ENCODE measurements at places on chromosomes 1 and 21.

DNA sequence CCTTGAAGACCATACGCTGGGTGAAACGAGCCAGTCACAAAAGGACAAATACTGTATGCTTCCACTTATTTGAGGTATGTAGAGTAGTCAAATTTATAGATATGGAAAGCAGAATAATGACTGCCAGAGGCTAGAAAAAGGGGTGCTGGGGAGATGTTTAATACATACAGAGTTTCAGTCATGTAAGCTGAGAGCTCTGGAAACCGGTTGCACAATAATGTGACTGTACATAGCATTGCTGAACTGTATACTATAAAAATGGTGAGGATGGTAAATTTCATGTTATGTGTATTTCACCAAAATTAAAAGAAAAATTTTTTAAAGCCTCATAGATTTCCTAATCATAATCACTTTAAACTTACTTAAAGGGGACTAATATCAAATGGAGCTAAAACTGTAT, 110.8 kb downstream of the ZZZ3 start:
- DNase-seq, result no peak
- H3K27me3 ChIP-seq, result no peaks in the 10 kb centered on the region
- peaks cover 4% of the 10 kb centered on the region for H3K36me3 ChIP-seq
- no peak overlapping the region for H3K27ac ChIP-seq
- no peak overlapping the region for H3K4me3 ChIP-seq
- H3K4me1 ChIP-seq, result no peaks in the 10 kb centered on the region

DNA sequence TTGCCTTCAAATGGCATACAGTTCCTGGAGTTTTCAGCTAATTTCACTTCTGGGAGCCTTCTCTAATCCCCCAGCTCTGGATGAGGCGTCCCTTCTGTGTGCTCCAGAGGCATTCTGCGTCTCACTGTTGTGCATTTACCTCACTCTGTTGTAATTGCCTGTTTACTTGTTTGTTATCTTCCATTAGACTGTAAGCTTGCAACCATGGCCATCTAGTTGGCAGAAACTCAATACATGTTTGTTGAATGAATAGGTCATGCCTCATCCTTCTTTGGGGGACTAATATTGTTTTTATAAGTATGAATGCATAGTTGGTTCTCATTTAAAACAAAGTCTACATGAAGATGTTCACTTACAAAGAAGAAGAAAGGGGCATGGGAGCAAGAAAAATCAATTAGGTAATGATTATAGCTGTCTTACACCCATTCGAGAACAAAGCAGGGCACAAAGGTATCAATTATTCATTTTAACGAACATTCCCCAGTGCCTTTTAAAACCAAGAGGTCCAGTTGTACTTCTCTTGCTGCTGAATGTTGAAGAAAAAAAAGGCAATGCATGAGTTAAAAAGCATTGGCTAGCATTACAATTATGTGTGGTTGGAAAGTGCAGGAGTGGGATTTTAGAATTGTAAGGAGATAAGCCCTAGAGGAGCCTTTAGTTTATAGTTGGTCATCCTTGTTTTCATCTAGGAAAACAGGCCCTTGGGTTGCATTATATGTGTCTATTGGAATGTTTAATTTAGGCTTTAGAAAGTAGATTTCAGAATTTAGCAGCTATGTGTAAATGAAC, 6.0 kb downstream of the RGL1 start:
- no peaks in the 10 kb centered on the region for H3K27me3 ChIP-seq
- H3K4me3 ChIP-seq, result no peak overlapping the region
- H3K36me3 ChIP-seq, result no peaks in the 10 kb centered on the region
- no peak for DNase-seq

DNA sequence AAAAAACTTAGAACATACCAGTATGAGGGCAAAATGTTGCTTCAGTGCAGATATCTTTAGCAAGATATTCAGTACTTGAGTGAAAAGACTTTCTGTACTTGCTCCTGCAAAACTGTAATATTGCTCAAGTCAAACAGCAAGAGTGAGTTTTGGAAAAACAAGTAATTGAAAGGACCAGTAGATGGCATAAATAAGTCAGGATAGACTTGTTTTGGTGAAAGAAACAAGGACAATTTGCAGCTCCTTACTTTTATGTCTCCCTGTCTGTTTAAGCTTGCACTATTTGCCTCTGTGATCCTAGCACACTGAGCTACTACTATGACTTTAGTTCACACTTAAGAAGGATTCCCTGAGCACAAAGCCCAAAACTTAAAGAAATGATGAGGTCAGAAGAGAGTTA, 39.1 kb downstream of the IFI44 start:
- no peak overlapping the region for H3K4me3 ChIP-seq
- no peaks in the 10 kb centered on the region for H3K27me3 ChIP-seq
- no peaks in the 10 kb centered on the region for H3K36me3 ChIP-seq
- H3K27ac ChIP-seq, result no peak overlapping the region
- DNase-seq, result no peak

- H3K4me1 ChIP-seq, result peaks cover 9% of the 10 kb centered on the region
- peak overlapping the region; percentile 86 for H3K27ac ChIP-seq
- DNase-seq, result peak; percentile 51
- peak overlapping the region; percentile 85 for H3K4me3 ChIP-seq
- no peaks in the 10 kb centered on the region for H3K27me3 ChIP-seq
- H3K36me3 ChIP-seq, result no peaks in the 10 kb centered on the region
These were observed 930 bp downstream of the CDC14A start for GRCh38 chr1:100353071-100353801.

- H3K27ac ChIP-seq, result peak overlapping the region; percentile 34
- DNase-seq, result no peak
- H3K36me3 ChIP-seq, result no peaks in the 10 kb centered on the region
- H3K4me1 ChIP-seq, result no peaks in the 10 kb centered on the region
These were observed 71.9 kb downstream of the PLA2G4A start for GRCh38 chr1:186900539-186901237.

- DNase-seq, result no peak
- H3K27me3 ChIP-seq, result no peaks in the 10 kb centered on the region
- H3K4me1 ChIP-seq, result no peaks in the 10 kb centered on the region
- no peaks in the 10 kb centered on the region for H3K36me3 ChIP-seq
These were observed 43.7 kb downstream of the ST7L start for GRCh38 chr1:112575154-112575804.

- H3K27ac ChIP-seq, result no peak overlapping the region
- no peaks in the 10 kb centered on the region for H3K4me1 ChIP-seq
- DNase-seq, result no peak
- no peaks in the 10 kb centered on the region for H3K36me3 ChIP-seq
These were observed 19.6 kb upstream of the SPAG17 start for GRCh38 chr1:118204648-118205047.

DNA sequence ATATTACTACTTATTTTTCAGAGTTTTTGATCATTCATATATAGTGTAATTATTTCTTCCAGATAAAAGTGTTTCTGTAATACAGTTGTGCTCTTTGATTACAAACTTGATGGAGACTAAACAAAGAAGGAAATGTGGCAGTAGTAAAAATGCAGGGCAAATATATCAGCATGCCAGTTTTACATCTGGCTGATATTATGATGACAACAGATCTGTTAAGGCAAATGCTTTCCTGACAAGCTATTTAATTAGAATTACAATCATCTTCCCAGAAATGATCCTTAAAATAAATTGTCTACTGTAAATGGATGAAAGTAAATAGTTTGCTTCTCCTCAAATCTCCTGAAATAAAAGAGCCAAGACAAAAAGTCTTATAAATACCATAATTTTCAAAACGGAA, 1659.8 kb downstream of the BRINP3 start:
- no peaks in the 10 kb centered on the region for H3K36me3 ChIP-seq
- no peaks in the 10 kb centered on the region for H3K27me3 ChIP-seq
- no peak overlapping the region for H3K4me3 ChIP-seq
- H3K27ac ChIP-seq, result no peak overlapping the region
- H3K4me1 ChIP-seq, result no peaks in the 10 kb centered on the region
- DNase-seq, result no peak

DNA sequence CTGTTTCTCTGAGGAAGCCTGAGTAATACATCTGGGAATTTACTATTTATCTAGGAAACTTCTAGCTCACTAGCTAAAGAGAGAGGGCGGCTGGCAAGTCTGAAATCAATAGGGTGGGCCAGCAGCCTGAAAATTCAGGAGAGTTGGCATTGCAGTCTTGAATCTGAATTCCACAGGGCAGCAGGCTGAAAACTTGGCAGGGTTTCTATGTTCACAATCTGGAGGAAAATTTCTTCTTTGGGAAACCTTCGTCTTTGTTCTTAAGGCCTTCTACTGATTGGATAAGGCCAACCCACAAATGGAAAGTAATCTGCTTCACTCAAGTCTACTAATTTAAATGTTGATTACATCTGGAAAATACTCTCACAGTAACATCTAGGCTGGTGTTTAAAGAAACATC, 101.0 kb upstream of the COG2 start:
- H3K27me3 ChIP-seq, result no peaks in the 10 kb centered on the region
- H3K36me3 ChIP-seq, result no peaks in the 10 kb centered on the region
- no peak overlapping the region for H3K27ac ChIP-seq
- DNase-seq, result no peak
- no peak overlapping the region for H3K4me3 ChIP-seq
- no peaks in the 10 kb centered on the region for H3K4me1 ChIP-seq

DNA sequence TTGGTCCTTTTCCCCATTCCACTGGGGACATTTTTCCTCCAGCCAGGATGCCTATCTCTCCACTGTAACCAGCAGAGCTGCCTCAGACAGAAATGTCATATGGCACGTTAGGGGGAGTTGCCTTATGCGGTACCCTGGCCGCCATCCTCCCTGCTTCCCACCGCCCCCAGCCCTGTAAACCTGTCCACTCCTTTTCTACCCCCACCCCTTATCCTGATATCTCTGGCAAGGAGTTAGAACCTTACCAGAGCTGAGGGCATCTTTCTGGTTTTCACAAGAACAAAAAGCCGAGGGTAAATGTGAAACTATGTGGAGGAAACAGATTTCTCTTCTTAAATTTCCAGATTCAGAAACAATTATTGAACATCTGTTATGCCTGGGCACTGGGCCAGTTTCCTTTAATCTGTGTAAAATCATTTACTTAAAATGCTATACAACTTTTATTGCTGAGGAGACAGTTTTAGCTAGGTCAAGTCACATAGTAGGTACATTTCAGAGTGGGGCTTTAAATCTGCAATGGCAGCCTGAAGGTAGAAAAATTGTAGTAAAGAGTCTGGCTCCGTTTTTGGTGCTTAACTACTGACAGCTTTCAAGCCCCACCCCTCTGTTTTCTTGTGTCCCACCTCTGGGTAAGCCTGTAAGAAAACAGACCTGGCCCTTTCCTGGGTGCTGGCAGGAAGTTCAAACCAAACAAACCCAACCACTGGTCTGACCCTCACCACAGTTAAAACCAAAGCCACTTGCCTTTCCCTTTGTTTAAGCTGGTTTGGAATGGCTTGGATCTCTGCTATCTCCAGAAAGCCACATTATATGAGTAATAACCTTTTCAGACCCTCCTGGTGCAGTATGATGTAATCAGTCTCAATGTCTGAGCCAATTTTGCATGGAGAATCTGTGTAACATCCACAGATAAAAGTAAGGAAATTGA, 319.0 kb downstream of the HHAT start:
- H3K27ac ChIP-seq, result no peak overlapping the region
- H3K27me3 ChIP-seq, result no peaks in the 10 kb centered on the region
- no peak overlapping the region for H3K4me3 ChIP-seq
- H3K4me1 ChIP-seq, result peaks cover 4% of the 10 kb centered on the region
- H3K36me3 ChIP-seq, result no peaks in the 10 kb centered on the region
- no peak for DNase-seq

DNA sequence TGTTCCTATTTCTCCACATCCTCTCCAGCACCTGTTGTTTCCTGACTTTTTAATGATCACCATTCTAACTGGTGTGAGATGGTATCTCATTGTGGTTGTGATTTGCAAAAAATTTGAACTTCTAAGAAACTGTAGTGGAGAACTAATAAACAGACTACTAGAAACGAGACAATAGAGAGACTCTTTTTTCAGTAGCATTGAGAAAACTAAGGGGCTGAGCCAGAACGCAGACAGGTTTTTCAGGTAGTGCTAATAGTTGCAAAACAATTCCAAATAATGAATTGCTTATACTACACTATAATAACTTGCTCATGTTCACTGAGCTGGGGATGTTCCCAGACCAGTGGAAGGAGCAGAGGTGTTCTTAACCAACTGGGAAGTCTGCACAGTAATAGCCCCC, 98.8 kb upstream of the DPH5 start:
- H3K4me3 ChIP-seq, result no peak overlapping the region
- no peaks in the 10 kb centered on the region for H3K4me1 ChIP-seq
- no peak for DNase-seq
- H3K27ac ChIP-seq, result no peak overlapping the region
- H3K36me3 ChIP-seq, result no peaks in the 10 kb centered on the region

DNA sequence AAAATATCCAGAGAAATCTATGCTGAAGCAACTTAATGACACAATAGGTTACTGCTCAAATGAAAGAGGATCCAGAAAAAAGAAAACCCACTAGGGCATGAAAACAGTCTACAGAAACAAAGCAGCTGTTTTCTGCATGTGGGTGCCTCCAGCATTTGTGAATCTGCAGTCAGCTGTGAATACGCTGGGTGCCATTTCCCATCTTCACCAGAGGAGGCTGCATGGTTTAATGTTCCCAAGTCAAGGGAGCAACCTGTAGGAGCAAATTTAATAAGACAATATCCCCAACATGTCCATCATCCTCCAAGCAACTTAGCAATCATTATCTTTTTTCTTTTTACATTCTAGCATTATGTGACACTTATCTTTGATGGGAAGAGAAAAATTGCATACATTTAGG, 396.6 kb downstream of the BRINP2 start:
- no peak overlapping the region for H3K27ac ChIP-seq
- no peaks in the 10 kb centered on the region for H3K4me1 ChIP-seq
- no peak for DNase-seq
- no peaks in the 10 kb centered on the region for H3K27me3 ChIP-seq

GRCh38 chr1:46197964-46198811, at the start of gene POMGNT1:
Gene POMGNT1, minus strand, starts transcription at chr1:46198434. Its CDS starts 613 bp downstream, at chr1:46197821.
- no peaks in the 10 kb centered on the region for H3K36me3 ChIP-seq
- peak; percentile 62 for DNase-seq
- no peaks in the 10 kb centered on the region for H3K27me3 ChIP-seq
- H3K4me1 ChIP-seq, result peaks cover 24% of the 10 kb centered on the region

GRCh38 chr1:184116287-184116686, 64.8 kb downstream of the TSEN15 start:
- DNase-seq, result no peak
- no peak overlapping the region for H3K4me3 ChIP-seq
- H3K4me1 ChIP-seq, result no peaks in the 10 kb centered on the region
- no peak overlapping the region for H3K27ac ChIP-seq
- H3K36me3 ChIP-seq, result no peaks in the 10 kb centered on the region
- no peaks in the 10 kb centered on the region for H3K27me3 ChIP-seq

- no peaks in the 10 kb centered on the region for H3K36me3 ChIP-seq
- DNase-seq, result peak; percentile 30
- H3K27me3 ChIP-seq, result no peaks in the 10 kb centered on the region
- no peak overlapping the region for H3K4me3 ChIP-seq
- H3K4me1 ChIP-seq, result no peaks in the 10 kb centered on the region
- H3K27ac ChIP-seq, result no peak overlapping the region
These were observed 685.3 kb upstream of the ADGRL2 start for GRCh38 chr1:81115422-81115821.

DNA sequence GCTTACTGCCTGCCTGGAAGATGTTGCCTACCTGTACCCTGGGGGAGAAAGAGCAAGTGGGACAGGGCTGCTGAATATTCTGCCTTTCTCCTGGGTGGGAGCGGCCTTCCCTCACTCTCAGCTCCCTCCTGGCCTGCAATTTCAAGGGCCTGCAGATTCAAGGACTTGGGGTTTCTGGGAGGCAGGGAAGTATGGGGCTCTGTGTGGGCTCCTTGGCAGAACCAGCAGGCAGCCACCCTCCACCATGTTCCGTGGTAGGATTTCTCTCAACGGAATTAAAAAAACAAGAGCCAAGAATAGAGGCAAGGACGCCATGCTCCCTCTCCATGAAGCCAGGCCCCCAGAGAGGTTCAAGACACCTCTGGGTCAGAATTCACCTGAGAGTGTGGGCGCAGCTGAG, 127.7 kb downstream of the NAV1 start:
- H3K27ac ChIP-seq, result no peak overlapping the region
- no peak for DNase-seq
- H3K4me3 ChIP-seq, result no peak overlapping the region
- peaks cover 14% of the 10 kb centered on the region for H3K4me1 ChIP-seq
- no peaks in the 10 kb centered on the region for H3K27me3 ChIP-seq
- no peaks in the 10 kb centered on the region for H3K36me3 ChIP-seq
